Chondrocyte (in vitro differentiated cells): ENCODE measurements at places on chromosomes 1 and 21.
A peak's percentile ranks its signal among the peaks of the same experiment; 100 is the strongest.

GRCh38 chr1:43789604-43790550, 82.5 kb downstream of the ST3GAL3 start:
- no peak for DNase-seq

DNA sequence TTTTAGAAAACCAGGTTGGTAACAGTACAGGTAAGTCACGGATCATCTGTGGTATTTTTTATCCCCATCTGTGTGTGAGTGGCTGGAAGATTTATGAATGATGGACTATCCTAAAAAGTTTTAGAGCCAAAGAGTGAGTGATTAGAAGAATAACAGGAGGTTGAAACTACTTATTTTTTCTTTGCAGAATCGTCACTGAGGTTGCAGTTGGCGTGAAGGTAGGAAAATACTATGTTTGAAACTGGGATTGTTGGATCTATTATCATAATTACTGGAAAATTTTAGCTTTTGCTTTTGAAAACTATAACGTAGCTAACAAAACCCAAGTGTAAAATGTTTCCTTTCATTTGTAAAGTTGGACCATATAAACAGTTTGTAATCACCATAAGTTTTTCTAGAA, 1.8 kb downstream of the PTBP2 start:
- DNase-seq, result no peak

GRCh38 chr21:44615911-44616590, 4.2 kb downstream of the KRTAP10-8 start:
- peak; percentile 87 for DNase-seq

DNA sequence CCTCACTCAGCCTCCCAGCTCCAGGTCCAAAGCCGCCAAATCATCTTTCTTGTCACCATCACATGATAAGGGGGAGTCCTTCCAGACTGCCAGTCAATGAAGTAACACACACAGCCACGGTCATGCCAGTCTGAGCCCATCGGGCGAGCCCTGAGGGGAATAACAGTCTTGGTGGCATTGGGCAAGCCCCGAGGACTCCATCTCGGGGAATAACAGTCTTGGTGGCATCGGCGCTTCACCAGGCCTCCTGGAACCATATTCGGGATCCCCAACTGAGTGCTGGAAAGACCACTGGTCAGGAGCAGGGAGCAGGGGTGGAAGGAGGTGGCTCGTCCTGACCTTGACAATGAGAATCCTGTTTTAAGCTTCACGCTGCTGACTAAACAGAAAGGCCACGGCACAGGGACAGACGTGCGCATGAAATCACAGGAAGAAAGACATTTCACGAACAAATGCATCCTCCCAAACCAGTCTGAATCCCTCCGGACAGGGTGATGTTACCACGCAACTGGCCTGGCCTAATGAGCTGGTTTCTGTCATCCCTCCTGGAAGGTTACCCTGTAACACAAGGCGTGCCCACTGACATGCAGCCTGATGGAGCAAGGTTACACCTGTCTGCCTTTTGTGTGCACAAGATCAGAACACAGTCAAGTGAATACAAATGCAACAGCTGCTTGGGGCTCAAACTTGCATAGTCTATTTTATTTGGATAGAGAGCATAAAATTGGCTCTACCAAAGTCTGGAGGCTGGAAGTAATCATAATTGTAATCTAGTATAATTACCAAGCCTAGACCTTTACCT, 517.4 kb downstream of the KIF26B start:
- no peak for DNase-seq

GRCh38 chr1:33706634-33707255, 157.1 kb upstream of the HMGB4 start:
- no peak for DNase-seq

- DNase-seq, result no peak
Observed at GRCh38 chr1:154176337-154176736, 15.6 kb downstream of the TPM3 start.

GRCh38 chr1:172990598-172991215, 60.0 kb downstream of the TNFSF18 start:
- no peak for DNase-seq

DNA sequence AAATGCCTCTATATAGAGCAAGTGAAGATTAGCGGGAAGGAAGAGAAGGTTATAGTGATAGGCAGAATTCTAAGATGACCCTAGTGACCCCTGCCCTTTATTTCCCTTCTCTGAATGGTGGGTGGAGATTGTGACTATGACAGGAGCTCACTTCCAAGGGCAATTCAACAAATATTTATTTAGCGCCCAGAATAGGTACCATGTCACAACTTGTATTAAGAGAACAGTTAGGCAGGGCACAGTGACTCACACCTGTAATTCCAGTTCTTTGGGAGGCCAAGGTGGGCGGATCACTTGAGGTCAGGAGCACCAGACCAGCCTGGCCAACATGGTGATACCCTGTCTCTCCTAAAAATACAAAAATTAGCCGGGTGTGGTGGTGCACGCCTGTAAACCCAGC, 236.0 kb upstream of the POGK start:
- DNase-seq, result no peak

DNA sequence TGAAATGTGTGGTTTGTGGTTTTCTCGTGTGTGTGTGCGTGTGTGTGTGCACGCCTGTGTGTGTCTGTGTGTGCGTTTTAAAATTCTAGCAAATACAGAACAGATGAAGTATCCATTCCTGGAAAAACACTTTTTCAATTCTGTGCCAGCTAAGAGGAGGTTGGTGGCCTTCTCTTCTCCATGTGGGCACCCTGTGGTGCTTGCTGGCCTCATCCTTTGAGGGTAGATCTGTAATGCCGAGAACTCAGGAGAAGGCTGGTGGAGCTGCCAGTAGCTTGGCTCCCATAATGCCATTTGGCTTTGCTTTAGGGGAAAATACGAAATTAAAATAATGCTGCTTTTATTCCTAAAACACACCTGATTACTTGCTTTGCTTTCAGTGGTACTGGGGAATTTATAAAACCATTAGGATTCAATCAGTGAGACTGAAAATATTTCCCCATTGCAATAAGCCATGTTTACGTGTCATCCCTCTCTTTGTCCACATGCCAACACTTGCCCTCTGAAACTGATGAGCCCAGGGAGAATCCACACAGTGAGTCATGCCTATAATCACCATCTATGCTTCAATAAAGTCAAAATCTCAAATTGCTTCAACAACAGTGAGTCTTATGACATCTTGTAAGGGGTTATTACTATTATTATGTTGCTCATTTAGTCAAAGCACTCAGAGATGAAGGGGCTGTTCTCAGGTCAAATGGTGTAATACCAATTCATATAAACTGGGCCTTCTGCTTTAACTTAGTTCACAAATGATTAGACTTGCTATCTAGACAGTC, 39.2 kb downstream of the ABCA4 start:
- no peak for DNase-seq

DNA sequence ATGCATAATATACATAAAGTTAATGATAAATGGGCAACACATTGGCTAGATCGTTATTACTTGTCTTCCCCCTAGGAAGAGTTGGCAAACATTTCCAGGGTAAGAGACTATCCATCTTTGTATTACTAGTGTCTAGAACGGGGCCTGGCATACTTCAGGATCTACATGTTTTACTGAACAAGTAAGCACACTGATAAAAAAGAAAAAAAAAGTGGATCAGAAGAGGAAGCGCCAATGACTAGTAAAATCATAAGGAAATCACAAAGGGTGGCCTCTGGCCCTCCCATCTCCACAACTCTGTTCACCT, 482 bp downstream of the TM2D1 start:
- no peak for DNase-seq
